ENCODE measurements at places on chromosomes 11 and 22.

DNA sequence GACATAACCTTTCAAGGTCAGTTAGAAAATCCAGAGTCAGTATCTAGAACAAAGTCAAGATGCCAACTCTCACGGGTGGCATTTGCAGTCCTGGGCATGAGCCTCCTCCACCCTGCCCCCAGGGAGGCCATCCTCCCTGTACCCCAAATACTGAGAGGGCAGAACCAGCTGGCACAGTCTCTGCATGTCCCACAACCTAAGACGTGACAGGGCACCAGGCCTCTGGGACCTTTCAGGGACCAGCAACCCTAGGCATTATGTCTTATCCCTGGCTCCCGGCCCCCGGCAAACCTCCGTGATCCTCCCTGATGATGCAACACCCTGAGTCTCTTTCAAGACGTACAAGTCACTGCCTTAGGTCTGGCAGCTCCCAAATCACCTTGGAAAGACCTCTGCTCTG lies 2.0 kb downstream of the MB start:
- no peak for DNase-seq

- no peak for DNase-seq
Measured at GRCh38 chr11:120932305-120932915, 91.5 kb upstream of the TBCEL start.

DNA sequence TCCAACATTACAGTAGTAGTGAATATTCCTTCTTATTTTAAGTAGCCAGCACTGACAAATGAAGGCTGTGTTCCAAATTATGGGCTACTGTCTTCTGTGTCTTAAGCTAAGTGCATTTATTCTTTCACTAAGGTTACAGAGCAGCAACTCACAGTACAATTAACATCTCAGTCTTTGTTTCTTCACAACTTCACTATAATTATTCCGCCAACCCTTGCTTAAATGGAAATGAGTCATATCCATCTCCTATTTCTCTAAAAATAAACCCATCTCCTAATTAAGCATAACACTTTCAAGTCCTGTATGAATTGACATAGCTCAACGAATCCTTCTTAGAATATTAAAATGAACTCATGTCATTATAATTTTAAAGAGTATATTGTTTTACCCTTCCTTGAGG lies 6.7 kb downstream of the ETS1 start:
- no peak for DNase-seq

GRCh38 chr22:25159028-25159427 lies 40.6 kb upstream of the CRYBB3 start:
- no peak for DNase-seq

- DNase-seq: no peak
Measured at GRCh38 chr11:19832901-19833300, 120.3 kb downstream of the NAV2 start.

- DNase-seq: peak; percentile 75
Measured at GRCh38 chr11:114075891-114076441, 16.5 kb downstream of the ZBTB16 start.

GRCh38 chr22:43231724-43232034 lies 44.7 kb upstream of the TTLL12 start:
- DNase-seq: no peak

- DNase-seq: peak; percentile 35
Measured at GRCh38 chr11:35412285-35412684, 7.1 kb downstream of the SLC1A2 start.

DNA sequence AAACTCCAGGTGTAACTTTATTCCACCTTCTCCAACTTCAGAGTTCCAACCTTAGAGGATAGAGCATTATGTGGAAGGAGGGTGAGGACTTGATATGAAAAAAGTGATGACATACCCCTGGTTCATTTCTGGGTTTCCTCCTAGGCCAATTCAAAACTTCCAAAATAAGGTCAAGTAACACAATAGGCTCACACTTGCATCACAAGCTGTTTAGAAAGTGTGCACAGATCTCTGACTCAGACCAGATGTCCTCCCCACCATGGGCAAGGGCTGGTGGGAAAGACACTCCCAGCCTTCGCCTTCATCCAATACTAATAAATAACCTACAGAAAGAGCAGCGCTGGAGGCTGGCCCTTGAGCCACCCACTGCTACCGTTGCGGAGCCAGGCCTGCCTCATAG lies 5.8 kb upstream of the BUD13 start:
- no peak for DNase-seq

DNA sequence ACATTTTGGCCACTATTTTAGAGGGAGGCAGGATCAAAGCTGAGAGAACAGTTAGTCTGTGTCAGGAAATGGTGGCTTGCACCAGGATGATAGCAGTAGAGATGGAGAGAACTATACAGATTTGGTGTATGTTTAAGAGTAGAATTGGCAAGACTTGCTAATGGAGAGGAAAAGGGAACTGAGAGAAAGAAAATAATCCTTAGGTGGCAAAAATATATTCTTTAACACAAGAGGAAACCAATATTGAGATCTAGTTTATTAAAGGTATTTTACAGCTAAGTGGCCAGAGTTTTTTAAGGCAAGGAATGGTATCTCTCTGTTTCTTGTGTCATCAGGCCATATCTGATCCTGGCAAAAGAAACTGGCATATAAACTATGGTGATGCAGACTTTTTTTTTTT lies 278.8 kb downstream of the TMEM135 start:
- no peak for DNase-seq

DNA sequence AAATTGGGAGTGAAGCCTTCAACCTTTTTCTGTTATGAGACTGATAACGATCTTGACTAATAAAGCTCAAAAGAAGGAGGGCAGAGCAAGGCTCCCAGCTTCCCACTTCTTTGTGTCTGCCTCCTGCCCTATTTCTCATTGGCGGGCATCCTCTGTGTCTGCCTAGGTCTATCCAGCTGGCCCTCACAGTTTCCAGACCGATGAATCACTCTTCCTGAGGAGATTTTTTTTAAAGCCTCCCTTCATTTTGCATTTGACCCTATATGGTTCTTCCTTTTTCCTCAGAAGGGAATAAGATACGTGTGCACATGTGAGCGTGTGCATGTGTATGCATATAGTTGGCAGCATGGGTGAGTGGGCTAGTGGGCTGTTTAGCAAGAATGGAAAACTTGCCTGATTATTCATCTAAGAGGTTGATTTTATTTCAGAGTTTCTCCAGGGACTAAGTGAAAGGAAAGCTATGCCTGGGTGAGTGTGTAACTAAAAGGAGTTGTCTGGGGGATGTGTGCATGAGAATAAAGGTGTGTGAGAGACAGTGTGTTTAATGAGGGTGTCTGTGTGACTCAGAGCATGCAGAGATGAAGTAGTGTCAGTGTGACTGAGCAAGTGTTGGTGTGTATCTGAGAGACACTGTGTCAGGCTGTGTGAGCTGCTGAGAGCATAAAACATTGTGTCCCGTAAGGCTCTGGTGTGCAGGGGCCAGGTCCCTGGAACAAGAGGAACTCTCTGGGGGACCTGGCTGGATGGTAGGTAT lies 12.2 kb downstream of the PHLDB1 start:
- DNase-seq: no peak

DNA sequence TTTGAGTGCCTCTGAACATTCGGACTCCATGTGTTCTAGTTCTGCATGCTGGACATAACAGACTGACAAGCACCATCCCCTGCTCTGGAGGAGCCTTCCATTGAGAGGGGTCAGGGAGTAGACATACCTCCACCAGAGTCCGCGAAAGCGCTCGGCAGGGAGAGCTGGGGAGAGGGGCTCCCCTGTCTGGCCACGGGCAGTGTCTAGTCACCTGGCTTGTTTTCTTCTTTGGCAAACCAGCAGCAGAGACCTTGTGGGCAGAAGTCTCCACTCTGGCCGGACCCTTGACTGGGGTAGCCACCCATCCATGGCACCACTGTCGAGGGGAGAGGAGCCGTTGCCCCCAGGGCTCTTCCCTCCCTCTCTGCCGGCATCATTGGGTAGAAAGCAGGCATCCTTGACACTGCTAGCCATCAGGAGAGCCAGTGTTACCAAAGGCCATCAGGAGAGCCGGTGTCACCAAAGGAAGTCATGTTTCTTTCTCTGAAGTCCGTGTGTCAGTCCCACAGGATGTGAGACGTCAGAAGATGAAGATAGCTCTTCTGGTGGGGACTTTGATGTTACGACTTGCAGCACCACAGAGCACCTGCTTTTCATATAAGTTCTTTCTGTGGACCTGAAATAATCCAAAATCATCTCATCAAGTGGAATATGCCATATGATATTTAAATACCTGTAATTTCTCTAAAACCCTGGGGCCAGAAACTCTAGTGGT lies 305.6 kb downstream of the TBC1D22A start:
- DNase-seq: no peak

GRCh38 chr11:127226380-127226779 lies 225.8 kb upstream of the KIRREL3 start:
- no peak for DNase-seq

Measured in retina (tissue), 1 donor.